T-helper 9 cell (primary cell): ENCODE measurements at places on chromosomes 7 and 10.

- no peak for DNase-seq
Measured at GRCh38 chr7:105269397-105269796, 119.3 kb downstream of the SRPK2 start.

- no peak for DNase-seq
Measured at GRCh38 chr10:22553452-22553995, 160.9 kb downstream of the PIP4K2A start.

GRCh38 chr7:148318838-148319237 is 271.7 kb upstream of the C7orf33 start:
- DNase-seq, result no peak

DNA sequence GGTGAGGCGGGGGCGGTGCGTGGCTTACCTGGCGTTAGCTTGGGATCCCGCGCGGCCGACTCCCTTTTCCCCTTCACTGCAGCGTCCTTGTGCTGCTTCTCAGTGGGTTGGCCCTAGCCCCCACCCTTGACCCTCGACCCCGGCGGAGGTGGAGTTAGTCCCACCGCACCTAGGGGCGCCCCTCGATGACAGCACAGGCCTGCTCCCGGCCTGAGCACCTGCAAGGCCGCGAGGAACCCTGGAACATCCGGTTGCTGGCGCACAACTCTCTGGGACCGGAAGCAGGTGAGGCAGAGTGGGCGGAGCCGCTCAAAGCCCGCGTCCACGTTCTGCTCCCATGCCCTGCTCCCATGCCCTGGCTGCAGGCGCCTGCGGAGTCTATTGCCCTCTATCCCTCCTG is 266.9 kb downstream of the USP6NL start:
- DNase-seq, result no peak

- DNase-seq, result no peak
Measured at GRCh38 chr10:33304423-33305225, 29.8 kb downstream of the NRP1 start.

DNA sequence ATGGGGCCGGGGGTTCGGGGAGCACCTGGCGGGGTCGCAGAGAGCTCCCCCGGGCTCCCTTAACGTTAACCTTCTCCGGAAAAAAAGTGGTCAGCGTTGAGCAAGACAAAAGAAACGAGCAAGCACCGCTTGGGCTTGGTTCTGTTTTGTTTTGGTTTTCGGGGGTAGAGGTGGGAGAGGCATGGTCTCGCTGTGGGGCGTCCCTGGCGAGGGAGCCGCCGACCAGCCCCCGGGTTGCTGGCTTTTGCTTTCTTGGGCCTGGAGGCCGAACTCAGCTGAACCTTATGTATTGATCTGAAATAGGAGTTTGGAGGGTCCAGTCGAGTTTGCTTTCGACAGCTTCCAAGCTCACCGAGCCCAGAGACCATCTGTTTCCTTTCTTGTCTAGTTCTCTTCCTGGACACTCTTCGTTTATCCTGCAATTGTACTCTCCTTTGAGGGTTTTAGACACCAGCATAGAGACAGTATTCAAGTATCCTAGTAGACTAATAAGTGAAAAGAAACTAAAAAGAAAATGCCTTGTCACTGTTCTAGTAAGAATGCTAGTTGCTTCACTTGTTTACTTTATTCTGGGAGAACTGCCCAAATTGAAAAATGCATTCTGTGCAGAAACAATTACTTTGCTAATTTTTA is 980 bp downstream of the FHIP2A start:
- DNase-seq, result peak; percentile 6

- DNase-seq, result no peak
Measured at GRCh38 chr7:93359520-93360198, 127.5 kb downstream of the VPS50 start.

GRCh38 chr7:7793249-7793648 is 74.8 kb upstream of the RPA3 start:
- no peak for DNase-seq

GRCh38 chr7:115962340-115962739 is 68.2 kb downstream of the TFEC start:
- no peak for DNase-seq

DNA sequence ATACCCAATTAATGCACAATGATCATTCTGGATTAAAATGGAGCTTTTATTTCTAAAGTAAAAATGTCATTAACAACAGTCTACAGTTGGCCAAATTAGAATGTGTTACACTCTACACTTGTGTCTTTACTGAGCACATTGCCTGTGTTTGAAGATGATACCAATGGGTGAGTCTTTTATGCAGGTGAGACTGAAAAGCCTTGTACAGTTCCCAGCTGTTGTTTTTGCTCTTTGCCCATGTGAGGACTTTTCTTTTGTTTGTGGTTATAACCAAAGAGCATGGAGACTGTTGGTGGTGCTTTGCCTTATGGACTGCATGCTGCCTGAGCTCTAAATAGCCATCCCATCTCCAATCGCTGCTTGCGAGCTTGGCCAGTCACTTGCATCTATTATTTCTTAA is 264.5 kb downstream of the GATA3 start:
- DNase-seq, result no peak

- DNase-seq, result peak; percentile 53
Measured at GRCh38 chr7:2510909-2511768, 8.4 kb upstream of the LFNG start.

DNA sequence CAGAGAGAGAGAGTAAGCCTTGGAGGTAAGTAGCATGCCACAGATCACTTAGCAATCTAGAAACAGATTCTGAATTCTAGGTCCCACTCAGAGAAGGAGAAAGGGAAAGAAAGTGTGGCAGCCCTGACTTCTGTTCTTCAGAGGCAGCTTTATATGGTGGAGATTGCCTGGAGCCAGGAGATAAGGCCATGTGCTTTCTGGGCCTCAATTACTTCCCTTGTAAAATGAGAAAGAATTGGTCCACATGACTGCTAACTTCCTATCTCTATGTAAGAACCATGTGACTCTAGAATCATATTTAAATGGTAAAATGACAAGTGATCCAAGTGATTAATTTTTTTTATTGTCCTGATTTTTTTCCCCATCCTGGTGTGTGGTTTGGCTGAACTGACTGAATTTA is 64.1 kb downstream of the HHEX start:
- DNase-seq, result no peak

DNA sequence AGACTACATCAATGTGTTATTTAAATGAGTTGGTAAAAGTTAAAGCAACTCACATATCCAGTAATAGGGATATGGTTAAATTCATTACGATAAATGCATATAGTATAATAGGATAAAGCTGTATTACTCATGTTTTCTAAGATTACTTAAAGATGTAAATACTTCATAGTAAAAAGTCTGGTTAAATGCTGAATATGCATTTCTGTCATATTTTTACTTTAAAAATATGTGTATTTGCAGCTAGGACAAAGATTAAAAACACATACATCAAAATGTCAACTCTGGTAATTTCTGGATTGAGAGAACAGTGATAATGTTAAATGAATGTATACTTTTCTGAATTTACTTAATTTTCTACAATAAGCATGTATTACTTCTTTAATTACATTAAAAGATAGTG is 15.1 kb downstream of the PPP1R9A start:
- no peak for DNase-seq

- no peak for DNase-seq
Measured at GRCh38 chr7:155797262-155798250, 14.7 kb downstream of the SHH start.
